ENCODE measurements at places on chromosomes 3 and 15. TPM values are rescaled to one million over a fixed set of nuclear protein-coding genes. Genes with fewer than 3 reads are reported as not detected.
A peak's percentile ranks its signal among the peaks of the same experiment; 100 is the strongest.

GRCh38 chr3:40660554-40660953 is 135.8 kb downstream of the ZNF621 start:
- H3K4me1 ChIP-seq = no peaks in the 10 kb centered on the region
- H3K27me3 ChIP-seq = no peaks in the 10 kb centered on the region
- H3K36me3 ChIP-seq = no peaks in the 10 kb centered on the region
- H3K27ac ChIP-seq = no peak overlapping the region
- H3K4me3 ChIP-seq = no peak overlapping the region

GOLGA8J gene
- total RNA-seq = not detected

DNA sequence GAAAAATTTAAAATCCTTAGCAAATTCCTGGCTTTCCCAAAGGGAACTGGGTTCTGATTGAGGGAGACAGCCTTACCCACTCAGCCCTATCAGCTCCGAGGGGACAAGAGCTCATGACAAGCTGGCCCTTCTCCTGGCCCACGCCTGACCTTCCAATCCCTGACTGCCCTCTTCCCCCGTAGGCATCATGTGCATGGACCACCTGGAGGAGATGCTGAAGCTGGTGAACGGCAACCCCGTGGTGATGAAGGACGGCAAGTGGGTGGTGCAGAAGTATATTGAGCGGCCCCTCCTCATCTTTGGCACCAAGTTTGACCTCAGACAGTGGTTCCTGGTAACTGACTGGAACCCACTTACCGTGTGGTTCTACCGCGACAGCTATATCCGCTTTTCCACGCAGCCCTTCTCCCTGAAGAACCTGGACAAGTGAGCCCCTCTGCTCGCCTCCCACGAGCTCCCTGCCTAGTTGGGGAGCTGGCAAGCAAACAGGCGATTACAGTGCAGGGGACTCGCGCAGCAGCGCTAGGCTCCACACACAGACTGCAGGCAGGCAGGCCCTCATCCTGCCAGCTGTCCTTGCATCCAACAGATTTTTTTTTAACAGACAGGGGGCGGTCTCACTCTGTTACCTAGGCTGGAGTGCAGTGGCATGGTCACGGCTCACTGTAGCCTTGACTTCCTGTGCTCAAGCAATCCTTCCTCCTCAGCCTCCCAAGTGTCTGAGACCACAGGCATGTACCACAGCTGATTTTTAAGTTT is 16.8 kb downstream of the RPUSD3 start:
- H3K4me1 ChIP-seq = no peaks in the 10 kb centered on the region
- DNase-seq = peak; percentile 36
- H3K27me3 ChIP-seq = peaks cover 2% of the 10 kb centered on the region
- H3K27ac ChIP-seq = peak overlapping the region; percentile 52

MEF2A gene
- 49.5 TPM for total RNA-seq

GRCh38 chr3:16604433-16604832 is 790 bp downstream of the DAZL start:
- H3K27ac ChIP-seq = no peak overlapping the region
- H3K36me3 ChIP-seq = no peaks in the 10 kb centered on the region
- H3K27me3 ChIP-seq = peaks cover 3% of the 10 kb centered on the region
- H3K4me1 ChIP-seq = peaks cover 4% of the 10 kb centered on the region

- H3K4me1 ChIP-seq = peaks cover 2% of the 10 kb centered on the region
- H3K4me3 ChIP-seq = no peak overlapping the region
- peaks cover 2% of the 10 kb centered on the region for H3K27me3 ChIP-seq
- no peak overlapping the region for H3K27ac ChIP-seq
- peaks cover 4% of the 10 kb centered on the region for H3K36me3 ChIP-seq
Measured at GRCh38 chr15:99454941-99455788, 110.6 kb upstream of the MEF2A start.

GRCh38 chr3:129119365-129120100 is 2.1 kb downstream of the RAB43 start:
- no peak for DNase-seq
- H3K4me1 ChIP-seq = peaks cover 1% of the 10 kb centered on the region
- no peak overlapping the region for H3K27ac ChIP-seq
- peak overlapping the region; percentile 69 for H3K4me3 ChIP-seq

Data from glutamatergic neuron (in vitro differentiated cells).